ENCODE measurements at places on chromosomes 1 and 21. TPM values are rescaled to one million over a fixed set of nuclear protein-coding genes. Genes with fewer than 3 reads are reported as not detected.

The CFAP141 gene
- total RNA-seq = not detected

The VAV3 gene
- total RNA-seq = 3.7 TPM

The CTH gene
- total RNA-seq = 13.4 TPM

The IFNLR1 gene
- 2.6 TPM for total RNA-seq

The ANKRD45 gene
- 9.1 TPM for total RNA-seq

The ABCB10 gene
- 16.7 TPM for total RNA-seq

The FCRL2 gene
- total RNA-seq = not detected

The MPL gene
- not detected for total RNA-seq

The SLC25A24 gene
- 8.4 TPM for total RNA-seq

The CA14 gene
- 4.9 TPM for total RNA-seq

The YBEY gene
- 11.7 TPM for total RNA-seq

The BTG3 gene
- total RNA-seq = 7.0 TPM

The CD84 gene
- 2.2 TPM for total RNA-seq

The GUCA2B gene
- total RNA-seq = not detected

The YIPF1 gene
- total RNA-seq = 20.1 TPM

The CFAP126 gene
- not detected for total RNA-seq

The FLG2 gene
- not detected for total RNA-seq

The LORICRIN gene
- not detected for total RNA-seq

The FCRL1 gene
- not detected for total RNA-seq

The OLIG1 gene
- 131 TPM for total RNA-seq

The CD52 gene
- total RNA-seq = not detected

The ADORA3 gene
- 13.6 TPM for total RNA-seq

The TLCD4 gene
- 56.1 TPM for total RNA-seq

The SMIM12 gene
- 48.3 TPM for total RNA-seq

The SERINC2 gene
- 0.63 TPM for total RNA-seq

The AHDC1 gene
- total RNA-seq = 95.9 TPM

The ADCY10 gene
- total RNA-seq = 2.9 TPM

The NCMAP gene
- 0.43 TPM for total RNA-seq

The PLA2G2D gene
- total RNA-seq = not detected

The TLR5 gene
- 4.0 TPM for total RNA-seq

The ARMH1 gene
- total RNA-seq = 6.7 TPM
